Right renal pelvis (tissue), 4 donors: ENCODE measurements at places on chromosomes 12 and 14. TPM values are rescaled to one million over a fixed set of nuclear protein-coding genes. Genes with fewer than 3 reads are reported as not detected.

Gene MYBPC1
- polyA plus RNA-seq, result 0.03 TPM

Gene TEX22
- polyA plus RNA-seq, result 2.1 TPM

Gene LUM
- 48.8 TPM for polyA plus RNA-seq

Gene ALDH1L2
- 1.00 TPM for polyA plus RNA-seq

Gene KCNMB4
- 23.2 TPM for polyA plus RNA-seq

Gene GPR137C
- polyA plus RNA-seq, result 9.7 TPM

Gene RND1
- polyA plus RNA-seq, result 4.2 TPM

Gene CFAP73
- polyA plus RNA-seq, result 1.1 TPM

Gene KRT75
- not detected for polyA plus RNA-seq

Gene LAG3
- polyA plus RNA-seq, result 1.9 TPM

Gene RTL1
- not detected for polyA plus RNA-seq

Gene SDS
- polyA plus RNA-seq, result not detected

Gene LRRC43
- polyA plus RNA-seq, result 5.2 TPM

Gene FITM1
- polyA plus RNA-seq, result 0.89 TPM

Gene LMO3
- 3.4 TPM for polyA plus RNA-seq

Gene IFNG-AS1
- polyA plus RNA-seq, result 0.09 TPM

Gene IQSEC3
- 5.8 TPM for polyA plus RNA-seq

Gene PRPH
- polyA plus RNA-seq, result 0.23 TPM

Gene MORN3
- polyA plus RNA-seq, result 1.8 TPM

Gene RNASE7
- 0.91 TPM for polyA plus RNA-seq

Gene SRRM4
- polyA plus RNA-seq, result 0.17 TPM

Gene CLEC6A
- 0.08 TPM for polyA plus RNA-seq

Gene KLHDC1
- polyA plus RNA-seq, result 6.6 TPM

Gene A2ML1
- polyA plus RNA-seq, result 0.40 TPM

Gene RD3L
- polyA plus RNA-seq, result 0.04 TPM

Gene PLA2G1B
- 0.37 TPM for polyA plus RNA-seq

Gene MYL6B
- polyA plus RNA-seq, result 165 TPM

Gene ADCK1
- polyA plus RNA-seq, result 8.5 TPM

Gene SYNE3
- 2.4 TPM for polyA plus RNA-seq

Gene REP15
- 2.1 TPM for polyA plus RNA-seq

Gene TCL1B
- not detected for polyA plus RNA-seq

Gene FGF6
- polyA plus RNA-seq, result not detected

Gene CABP1
- 4.6 TPM for polyA plus RNA-seq

Gene GALNT6
- 5.0 TPM for polyA plus RNA-seq

Gene PTGER2
- 8.7 TPM for polyA plus RNA-seq

Gene CDK4
- polyA plus RNA-seq, result 233 TPM
